EL (cell line): ENCODE measurements at places on chromosomes 2 and 18.

DNA sequence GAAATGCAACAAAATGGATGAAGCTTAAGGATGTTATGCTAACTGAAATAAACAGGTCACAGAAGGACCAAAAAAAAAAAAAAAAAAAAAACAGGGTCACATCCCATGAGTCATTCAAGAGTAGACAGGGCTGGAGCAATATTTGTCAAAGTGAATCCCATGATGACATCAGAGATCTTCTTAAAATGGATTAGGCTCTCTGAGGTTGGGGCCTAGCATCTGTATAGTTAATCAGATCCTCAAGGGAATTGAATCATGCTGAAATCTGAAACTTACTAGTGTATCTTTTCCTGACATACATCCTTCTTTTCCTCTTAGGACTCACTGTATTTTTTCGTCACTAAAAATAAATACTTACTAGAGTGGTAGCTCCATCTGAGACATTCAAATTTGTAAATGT, 380.6 kb upstream of the NXPH2 start:
- no peak for DNase-seq

GRCh38 chr2:9560628-9561027, 5.0 kb upstream of the ADAM17 start:
- DNase-seq: no peak

- DNase-seq: no peak
Measured at GRCh38 chr2:95539836-95540235, 52.0 kb upstream of the TRIM43 start.

- DNase-seq: no peak
Measured at GRCh38 chr2:167825664-167826063, 421.7 kb downstream of the STK39 start.

DNA sequence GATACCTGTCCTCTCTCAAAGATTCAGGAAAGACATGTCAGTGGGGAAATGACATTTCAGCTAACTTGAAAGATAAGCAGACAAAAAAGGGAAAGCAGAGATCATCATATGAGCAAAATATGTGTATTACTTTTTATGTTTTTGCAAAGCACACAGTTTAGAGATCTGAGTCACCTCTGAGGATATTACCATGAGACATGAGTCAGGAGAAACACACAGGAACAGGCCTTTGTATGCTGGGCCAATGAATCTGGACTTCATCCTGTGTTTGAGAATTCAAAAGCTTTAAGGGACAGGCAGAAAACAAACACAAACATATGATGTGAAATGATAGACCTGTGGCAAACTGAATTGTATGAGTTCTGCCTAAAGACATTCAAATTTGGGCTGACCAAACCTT, 306.0 kb upstream of the EPC2 start:
- peak; percentile 61 for DNase-seq

- no peak for DNase-seq
Measured at GRCh38 chr2:141791521-141791920, 339.3 kb downstream of the LRP1B start.

DNA sequence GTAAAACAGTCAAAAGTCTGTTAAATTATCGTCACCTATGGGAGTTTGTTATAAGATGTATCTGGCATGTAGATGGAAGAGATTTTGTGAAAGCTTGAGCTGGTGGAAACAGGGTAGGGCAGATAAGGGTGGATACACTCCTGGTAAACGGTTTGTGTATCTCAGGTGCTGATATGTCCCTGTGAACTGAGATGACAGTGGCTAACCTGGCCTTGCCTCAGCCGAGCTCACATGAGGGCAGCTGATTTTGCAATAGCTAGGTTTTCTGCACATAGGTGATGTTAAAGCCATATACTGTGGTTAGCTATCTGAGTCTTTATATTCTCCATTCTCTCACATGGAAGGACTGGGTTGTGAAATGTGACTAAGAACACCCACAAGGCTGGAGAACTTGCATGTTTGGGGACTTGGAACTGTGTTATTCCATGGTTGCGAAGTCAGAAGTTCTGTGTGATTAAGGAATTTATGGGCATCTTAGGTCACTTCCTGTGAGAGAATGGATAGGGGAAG, 205.1 kb downstream of the TPGS2 start:
- peak; percentile 50 for DNase-seq

- DNase-seq: no peak
Measured at GRCh38 chr2:6999211-6999877, 82.1 kb downstream of the RNF144A start.

- no peak for DNase-seq
Measured at GRCh38 chr2:198700319-198700718, 757.4 kb downstream of the SATB2 start.

- no peak for DNase-seq
Measured at GRCh38 chr2:7752291-7752690, 835.1 kb downstream of the RNF144A start.

GRCh38 chr2:216373896-216374295, 1.6 kb upstream of the MARCHF4 start:
- no peak for DNase-seq

GRCh38 chr18:72329533-72329932, 214.6 kb downstream of the CBLN2 start:
- DNase-seq: no peak

DNA sequence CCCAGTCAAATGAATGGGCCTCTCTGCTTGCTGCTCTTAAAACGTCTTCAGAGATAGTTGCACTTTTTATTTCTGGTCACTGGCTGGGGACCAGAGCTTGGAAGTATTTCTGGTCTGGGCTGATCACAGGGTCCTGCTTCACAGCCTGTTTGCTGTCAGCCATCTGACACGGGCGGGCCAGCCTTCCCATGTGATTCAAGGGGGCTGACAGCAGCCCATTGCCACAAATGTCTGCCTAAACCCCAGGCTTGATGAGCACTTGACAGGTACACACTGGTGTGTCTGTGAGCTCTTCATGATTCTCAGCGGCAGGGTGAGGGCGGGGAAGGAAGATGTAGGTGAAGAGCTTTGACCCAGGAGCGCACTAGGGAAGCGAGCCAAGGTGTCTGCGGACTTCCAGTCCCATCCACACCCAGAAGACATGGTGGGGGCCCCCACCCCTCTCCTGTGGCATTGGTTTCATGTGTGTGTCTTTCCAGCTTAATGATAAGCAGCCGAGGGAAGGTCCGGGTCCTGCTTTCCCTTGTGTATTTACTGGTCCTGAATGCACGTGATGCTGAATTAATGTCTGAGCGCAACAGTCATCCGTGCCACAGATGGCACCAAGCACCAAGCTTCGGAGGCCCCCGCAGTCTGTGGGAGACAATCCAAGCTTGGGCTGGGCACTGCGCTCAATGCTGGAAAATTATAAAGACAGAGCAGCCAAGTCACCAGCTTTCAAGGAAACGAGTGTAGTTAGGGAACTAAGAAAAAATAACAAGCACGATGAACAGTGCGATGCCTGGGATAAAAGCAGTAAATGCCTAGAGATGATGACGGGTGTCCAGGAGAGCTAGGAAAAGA, 73.3 kb downstream of the SH3BP4 start:
- no peak for DNase-seq

GRCh38 chr2:166360906-166361305, 14.8 kb downstream of the SCN9A start:
- no peak for DNase-seq

DNA sequence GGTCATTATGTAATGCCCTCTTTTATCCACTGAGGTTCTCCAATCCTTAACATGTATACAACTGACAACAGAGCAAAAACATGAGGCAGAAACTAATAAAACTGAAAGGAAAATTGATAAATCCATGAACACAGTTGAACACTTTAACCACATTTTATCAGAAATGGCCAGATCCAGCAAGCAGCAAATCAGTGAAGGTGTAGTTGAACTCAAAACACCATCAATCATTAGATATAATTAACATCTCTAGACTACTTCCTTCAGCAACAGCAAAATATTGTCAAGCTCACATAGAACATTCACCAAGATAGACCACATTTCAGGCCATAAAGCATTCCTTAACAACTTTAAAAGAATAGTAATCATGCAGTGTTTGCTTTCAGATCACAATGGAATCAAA, 72.9 kb downstream of the HS6ST1 start:
- no peak for DNase-seq

GRCh38 chr18:6396276-6396675, 18.4 kb downstream of the L3MBTL4 start:
- DNase-seq: no peak

- DNase-seq: no peak
Measured at GRCh38 chr2:64637000-64637635, 16.6 kb downstream of the SERTAD2 start.

GRCh38 chr2:109409321-109410038, 204.3 kb downstream of the SEPTIN10 start:
- DNase-seq: no peak

- DNase-seq: peak; percentile 39
Measured at GRCh38 chr2:178473931-178474330, 4.5 kb downstream of the FKBP7 start.

DNA sequence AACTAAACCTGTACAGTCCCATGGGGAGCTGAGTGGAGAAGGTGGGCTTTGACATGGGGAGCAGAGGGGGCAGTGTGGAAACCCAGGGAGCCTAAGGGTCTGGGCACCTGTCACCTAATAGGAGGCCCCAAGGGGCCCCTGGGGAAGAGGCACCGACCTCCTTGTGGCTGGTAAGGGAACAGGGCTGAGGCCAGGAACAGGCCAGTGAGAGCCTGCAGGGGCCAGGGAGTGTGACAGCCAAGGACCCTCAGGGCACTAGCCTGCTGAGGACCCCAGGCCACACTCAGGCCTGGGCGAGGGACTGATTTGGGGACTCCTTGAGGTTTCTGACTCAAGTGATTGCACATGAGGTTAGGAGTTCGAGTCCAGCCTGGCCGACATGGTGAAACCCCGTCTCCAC, 24.5 kb upstream of the ALPP start:
- no peak for DNase-seq

DNA sequence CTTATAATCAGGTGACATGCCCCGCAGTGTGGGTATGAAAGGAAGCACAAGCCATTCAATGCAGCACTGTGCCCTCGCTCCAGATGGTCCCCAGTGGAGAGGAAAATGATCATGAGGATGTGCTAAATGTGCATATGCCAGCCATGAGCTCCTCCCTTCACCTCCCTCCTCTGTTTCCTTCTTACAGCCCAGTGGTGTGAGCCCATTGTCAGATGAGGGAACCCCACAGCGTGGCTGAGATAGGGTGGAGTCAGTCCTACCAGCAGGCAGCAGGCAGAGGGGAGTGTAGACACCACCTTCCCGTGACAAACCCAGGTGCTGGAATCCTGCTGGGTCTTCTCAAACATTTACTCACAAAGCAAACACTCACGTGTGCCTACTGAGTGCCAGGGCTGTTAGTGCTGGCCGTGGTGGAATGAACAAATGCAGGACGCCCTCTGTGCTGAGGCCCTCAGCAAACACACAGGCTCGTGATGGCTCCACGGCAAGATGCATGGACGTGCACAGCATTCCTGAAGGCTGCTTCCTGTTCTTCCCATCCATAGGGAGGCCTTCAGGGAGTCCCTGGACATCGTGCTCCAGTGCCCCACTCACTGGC, 181.7 kb upstream of the TPO start:
- DNase-seq: no peak

GRCh38 chr2:85111819-85112281, 21.3 kb upstream of the TCF7L1 start:
- peak; percentile 70 for DNase-seq

GRCh38 chr2:198059800-198060199, 255.4 kb downstream of the PLCL1 start:
- no peak for DNase-seq

GRCh38 chr18:49967171-49967570, 153.8 kb upstream of the ACAA2 start:
- DNase-seq: no peak

DNA sequence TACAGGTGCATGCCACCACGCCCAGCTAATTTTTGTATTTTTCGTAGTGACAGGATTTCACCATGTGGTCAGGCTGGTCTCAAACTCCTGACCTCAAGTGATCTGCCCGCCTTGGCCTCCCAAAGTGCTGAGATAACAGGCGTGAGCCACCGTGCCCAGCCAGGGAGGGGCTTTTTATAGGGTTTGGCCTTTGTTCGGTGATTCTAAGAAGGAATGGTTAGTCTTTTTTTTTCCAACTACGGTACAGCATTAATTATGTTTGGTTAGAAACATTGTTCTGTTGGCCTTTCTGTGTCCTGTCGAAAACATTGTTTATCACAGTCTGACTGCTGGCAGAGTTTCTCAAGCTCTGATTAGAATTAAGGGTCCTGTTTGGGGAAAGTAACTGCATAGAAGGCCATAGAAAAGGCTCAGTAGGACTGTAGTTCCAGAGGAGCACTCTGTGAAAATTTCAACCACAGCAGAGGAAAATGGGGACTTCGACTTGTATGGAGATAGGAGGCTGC, 19.3 kb upstream of the SMCHD1 start:
- no peak for DNase-seq

DNA sequence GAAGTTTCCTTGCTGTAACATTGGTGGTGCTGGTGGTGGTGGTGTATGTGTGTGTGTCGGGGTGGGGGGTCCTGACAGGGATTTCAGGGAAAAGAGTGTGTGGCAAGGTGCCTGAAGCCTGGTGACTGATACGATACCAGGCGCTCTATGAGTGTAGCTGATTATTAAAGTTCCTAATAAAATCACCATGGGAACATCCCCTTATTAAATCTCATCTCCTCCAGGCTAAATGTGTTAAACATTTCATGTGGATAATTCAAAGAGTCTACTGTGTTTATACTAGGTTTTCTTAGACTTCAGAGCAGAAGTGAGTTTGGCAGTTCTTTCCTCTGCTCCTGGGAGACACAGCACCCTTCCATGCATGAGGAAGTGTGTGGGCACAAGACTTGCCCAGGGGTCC, 82.0 kb downstream of the THNSL2 start:
- DNase-seq: no peak

DNA sequence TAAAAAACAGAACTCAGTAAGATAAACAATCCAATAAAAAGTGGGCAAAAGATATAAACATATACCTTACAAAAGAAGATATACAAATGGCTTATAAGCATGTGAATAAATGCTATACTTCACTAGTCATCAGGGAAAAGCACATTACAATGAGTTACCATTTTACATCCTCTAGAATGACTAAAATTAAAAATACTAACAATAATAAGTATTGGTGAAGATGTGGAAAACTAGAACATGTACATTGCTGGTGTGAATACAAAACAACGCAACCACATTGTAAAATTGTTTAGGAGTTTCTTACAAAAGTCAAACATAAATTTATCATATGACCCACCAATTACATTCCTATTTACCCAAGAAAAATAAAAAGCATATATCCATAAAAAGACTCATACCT, 80.1 kb downstream of the SPIRE1 start:
- DNase-seq: no peak
